ENCODE measurements at places on chromosomes 6 and 20.

DNA sequence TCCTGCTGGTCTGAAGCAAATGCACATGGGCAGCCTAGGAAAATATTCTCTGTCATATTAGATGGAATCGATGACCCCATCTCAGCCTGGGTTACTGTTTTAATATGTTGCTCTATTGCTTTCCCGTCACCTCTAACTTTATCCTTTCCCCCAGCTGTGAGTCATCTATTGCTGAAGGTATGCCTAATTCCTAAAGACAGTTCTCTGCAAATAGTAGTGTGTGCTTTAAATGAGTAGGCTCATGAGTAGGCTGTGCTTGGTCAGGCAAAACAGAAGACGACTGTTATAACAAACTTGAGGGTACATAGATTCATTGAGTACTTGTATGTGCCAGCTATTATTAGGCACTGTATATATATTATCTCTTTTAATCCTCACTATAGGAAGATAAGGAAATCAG lies 47.2 kb downstream of the CTNNBL1 start:
- DNase-seq = no peak

DNA sequence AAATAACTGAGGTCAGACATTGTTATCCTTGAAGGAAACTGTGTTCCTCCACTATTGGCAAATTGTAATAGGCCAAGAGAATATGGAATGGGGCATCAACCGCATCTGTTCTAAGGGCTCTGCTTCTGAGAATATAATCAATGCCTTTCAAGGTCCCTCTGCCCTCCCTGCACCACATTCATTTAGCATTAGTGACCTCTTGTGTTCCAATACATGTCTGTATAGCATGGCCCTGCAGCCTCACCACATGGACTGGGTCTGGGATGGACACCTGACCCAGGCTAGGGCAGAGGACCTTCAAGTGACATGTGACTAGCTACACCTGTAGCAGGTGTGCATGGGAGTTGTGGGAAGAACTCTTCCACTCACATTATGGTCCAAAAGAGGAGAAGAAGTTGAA lies 14.2 kb downstream of the BTN3A1 start:
- no peak for DNase-seq

GRCh38 chr20:32248043-32248442 lies 29.4 kb upstream of the KIF3B start:
- no peak for DNase-seq

GRCh38 chr20:19964289-19965265 lies 52.6 kb upstream of the NAA20 start:
- DNase-seq = no peak

GRCh38 chr6:136990754-136991153 lies 54.0 kb downstream of the IL20RA start:
- no peak for DNase-seq

GRCh38 chr20:23251779-23252178 lies 98.8 kb upstream of the NXT1 start:
- no peak for DNase-seq

DNA sequence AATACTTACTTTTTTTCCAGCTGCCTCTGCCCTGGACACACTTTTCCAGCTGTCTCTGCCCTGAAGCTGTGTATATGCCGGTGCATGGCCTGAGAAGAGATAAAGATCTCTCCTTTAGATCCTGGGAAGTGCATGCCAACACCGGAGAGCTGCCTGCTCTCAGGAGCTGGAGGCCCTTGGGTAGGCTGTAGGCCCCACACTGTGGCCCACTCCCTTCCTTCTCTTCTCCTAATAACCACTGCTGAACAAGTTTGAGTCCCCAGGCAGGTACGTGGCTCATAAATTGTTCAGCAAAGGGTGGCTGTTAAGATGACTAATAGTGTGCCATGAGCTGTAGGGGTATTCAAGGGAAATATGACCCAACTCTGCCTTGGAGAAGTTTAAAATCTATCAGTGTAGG lies 102.5 kb downstream of the CD24 start:
- DNase-seq = no peak

- no peak for DNase-seq
Measured at GRCh38 chr6:155382338-155382685, 68.0 kb upstream of the TFB1M start.

- DNase-seq = no peak
Measured at GRCh38 chr6:72952808-72953630, 272.3 kb downstream of the KHDC1L start.

DNA sequence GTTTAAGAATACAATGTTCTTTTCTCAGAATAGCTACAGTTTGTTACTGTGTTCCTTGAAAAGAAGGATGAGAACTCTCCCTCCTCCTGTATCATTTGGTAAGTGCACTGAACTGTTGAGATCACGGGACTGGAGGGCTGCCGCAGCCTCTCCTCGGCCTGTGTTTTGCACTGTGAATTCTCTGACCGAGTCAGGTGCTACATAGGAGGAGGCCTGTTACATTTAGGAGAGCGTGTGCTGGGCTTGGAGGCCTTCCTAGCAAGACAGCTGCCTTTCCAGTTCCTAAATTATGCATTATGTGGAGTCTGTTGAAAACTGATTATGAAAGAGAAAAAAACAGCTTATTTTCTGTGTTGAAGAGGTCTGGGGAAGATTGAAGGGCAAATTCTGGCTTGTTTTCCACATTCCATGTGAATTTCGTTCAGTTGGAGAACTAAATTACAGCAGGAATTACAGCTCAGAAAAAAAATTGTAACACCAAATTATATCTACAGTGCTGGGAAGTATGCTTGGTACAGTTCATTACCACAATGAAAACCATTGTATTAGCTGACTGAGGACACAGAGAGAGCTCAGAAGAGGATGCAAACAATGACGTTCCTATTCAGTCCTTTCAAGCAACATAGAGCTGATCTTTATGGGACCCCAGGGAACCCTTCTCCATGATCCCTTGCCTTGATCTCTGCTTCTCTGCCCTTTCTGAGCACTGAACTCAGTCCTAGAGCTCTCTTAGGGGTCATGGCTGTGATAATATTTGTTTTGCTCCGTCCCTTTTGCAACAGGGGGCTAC lies 2.8 kb downstream of the TMC2 start:
- no peak for DNase-seq

GRCh38 chr6:4459032-4459431 lies 317.2 kb upstream of the CDYL start:
- DNase-seq = no peak

DNA sequence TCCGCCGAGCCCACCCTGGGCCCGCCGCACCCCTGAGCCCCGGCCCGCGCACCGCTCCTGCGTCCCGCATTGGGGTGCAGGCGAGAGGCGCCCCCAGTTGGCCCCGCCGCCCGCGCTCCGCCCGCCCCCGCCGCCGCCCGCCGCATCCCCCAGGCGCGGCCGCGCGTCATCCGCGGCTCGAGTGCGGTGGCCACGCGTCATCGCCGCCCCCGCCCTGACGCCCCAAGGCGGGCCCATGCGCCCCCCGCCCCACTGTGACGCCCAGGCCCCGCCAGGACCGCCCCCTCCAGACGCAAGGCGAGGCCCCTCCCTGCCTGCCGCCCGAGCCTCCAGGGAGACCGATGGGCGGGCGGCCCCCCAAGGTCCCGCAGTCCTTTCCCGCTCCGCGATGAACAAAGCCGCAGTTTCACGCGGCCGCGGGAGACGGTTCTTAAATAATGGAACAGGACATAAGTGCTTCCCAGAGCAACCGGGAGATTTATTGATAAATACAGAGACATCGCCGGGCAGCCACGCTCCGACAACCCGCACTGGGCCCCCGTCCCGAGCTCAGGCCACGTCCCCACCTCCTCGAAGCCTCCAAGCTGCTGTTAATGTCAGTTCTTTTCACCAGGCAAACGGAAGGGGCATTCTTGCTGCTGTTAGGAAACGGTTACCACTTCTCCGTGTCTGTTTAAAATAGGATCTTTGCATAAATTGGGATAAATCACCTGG lies at the start of gene ANKRD60:
Gene ANKRD60 (minus strand): TSS at position 170 of the 714 bp plus-strand sequence. CDS start 0 bp downstream, at position 170.
- no peak for DNase-seq

Measured in NAMALWA (cell line).